ENCODE measurements at places on chromosomes 12 and 14.

DNA sequence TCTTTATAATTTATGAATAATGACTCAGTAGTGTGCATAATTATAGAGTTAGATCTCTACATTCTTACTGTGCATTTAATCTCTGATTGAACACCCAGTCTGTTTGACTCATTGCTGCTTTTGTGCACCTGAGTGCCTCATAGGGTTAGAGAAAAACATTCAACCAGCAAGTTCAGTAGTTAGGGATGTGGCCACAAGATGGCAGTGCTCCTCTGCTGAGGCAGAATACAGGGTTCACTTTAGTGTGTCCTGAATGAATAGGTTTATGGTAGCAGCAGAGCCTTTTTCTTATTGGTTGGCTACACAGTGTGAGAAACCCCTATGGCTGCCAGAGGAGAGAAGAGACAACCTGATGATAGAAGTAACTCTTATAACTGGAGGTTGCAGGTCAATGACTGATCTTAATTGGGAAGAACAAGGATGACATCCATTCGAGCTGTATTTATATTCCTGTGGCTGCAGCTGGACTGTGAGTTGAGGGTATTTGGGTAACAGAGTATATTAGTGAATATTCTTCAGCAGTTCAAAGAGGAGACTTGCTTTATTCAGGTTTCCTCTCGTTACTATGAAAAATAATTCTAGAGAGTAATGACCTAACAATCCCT is 194.9 kb upstream of the OR4E1 start:
- DNase-seq = peak; percentile 58

- DNase-seq = no peak
Observed at GRCh38 chr12:63826006-63826585, 18.4 kb upstream of the SRGAP1 start.

- no peak for DNase-seq
Observed at GRCh38 chr12:100995771-100996170, 201.2 kb downstream of the ANO4 start.

- DNase-seq = no peak
Observed at GRCh38 chr12:104710940-104711689, 247.0 kb downstream of the SLC41A2 start.

DNA sequence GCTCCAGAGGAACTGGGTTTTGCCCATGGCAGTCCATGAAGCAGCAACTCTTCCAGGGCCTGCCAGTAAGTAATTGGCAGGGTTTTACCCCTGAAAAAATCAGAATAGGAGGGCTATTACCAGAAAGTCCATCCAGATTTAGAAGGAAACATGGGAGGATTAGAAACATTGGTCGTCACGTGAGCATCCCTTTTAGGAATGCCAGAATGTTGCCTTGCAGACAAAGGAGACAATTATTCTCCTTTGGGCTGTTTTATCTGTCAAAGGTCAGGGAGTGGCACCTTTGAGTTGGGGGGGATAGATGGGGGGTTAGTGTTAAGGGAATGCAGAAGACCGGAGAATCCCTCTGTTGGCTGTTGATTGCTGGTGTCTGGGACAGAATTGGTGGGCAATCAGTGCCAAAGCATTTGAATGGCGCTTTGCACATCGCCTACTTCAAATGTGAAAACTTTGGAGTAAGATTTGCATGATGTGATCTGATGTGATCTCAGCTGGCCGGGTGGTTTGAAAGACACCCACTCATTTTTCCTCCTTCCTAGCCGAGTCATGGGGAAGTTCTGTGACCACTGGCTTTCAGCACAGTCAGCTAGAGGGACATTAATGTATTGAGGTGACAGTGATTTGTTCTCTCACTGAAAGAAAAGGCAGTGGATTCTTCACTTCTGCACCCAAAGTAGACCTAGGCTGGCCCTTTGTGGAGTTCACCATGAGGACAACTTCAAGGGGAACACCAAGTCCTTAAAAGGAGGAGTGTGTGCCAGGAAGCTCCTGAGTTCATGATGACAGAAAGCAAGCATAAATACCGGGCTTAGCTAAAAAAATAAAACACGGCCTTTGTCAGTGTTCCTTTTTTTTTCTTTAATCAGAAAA is 31.4 kb downstream of the FLVCR2 start:
- DNase-seq = no peak

DNA sequence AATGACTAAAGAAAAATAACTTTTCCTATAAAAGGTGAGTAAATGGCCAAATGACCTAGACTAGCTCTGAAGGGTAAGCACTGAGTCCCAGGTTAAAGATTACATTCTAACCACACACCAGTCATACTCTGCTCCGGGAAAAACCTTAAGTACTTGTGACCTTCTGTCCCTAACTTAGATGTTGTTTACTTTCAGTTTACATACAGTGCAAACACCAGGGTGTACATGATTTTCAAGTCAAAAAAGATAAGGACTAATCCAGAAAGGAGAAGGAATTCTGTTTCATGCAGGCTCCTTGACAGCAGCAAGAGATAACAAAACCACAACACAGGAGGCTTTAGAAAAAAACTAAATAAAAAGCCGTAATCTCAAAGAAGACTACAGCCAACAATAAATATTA is 174.2 kb downstream of the PPM1H start:
- no peak for DNase-seq

- DNase-seq = no peak
Observed at GRCh38 chr14:55718551-55718950, 138.5 kb downstream of the KTN1 start.

- DNase-seq = no peak
Observed at GRCh38 chr12:130970908-130971233, 17.2 kb downstream of the ADGRD1 start.

DNA sequence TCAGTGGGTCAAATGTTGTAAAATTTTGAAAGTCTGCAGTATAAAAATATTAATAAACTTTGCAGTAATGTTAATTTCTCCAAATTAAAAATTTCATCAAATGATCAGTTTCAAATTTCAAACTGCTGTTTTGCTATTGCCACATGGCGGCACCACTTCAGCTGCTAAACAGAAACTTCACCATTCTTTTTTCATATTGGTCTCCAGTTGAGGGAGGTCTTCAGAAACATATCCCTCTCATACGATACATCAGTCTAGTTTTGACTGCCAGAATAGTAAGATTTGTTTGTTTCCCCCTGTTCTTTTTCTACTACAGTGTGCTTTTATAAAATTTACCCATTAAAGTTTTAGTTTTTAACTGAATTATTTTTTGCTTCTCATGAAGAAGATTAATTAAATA is 4.2 kb upstream of the TRHDE start:
- no peak for DNase-seq

GRCh38 chr14:72809063-72809462 is 84.8 kb downstream of the DPF3 start:
- DNase-seq = no peak

DNA sequence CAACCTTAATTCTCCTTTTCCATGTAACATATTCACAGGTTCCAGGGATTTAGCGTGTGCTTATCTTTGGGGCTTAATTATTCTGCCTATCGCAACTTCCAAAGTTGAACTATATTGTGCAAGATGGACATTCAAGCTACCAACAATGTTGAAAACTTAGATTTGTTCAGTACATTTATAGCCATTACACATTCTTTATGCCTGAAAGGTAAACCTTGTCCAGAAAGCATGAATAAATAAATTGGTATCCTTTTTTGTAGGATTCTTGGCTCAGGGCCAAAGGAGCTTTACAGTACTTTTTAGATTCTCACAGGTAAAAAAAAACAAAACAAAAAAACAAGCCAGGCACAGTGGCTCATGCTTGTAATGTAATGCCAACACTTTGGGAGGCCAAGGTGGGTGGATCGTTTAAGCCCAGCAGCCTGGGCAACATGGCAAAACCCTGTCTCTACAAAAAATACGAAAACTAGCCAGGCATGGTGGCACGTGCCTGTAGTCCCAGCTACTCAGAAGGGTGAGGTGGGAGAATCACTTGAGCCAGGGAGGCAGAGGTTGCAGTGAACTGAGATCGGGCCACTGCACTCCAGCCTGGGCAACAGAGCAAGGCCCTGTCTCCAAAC is 3.3 kb downstream of the C12orf56 start:
- no peak for DNase-seq

GRCh38 chr12:25241167-25242020 is 9.3 kb downstream of the KRAS start:
- peak; percentile 27 for DNase-seq

DNA sequence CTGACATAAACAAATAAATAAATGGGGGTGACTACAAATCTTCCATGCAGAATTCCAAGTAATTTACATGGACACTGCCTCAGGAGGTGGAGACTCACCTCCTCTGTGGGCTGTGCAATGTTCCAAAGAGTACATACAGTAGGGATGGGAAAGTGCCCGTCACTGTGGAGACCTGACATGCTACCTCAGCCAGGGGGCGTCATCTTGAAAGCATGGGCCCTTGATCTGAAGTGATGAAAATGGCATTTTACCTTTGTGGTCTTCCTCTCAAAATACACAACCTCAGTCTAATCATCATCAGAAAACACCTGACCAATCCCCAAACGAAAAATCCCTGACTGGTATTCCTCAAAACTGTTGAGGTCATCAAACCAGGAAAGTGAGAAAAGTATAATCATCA is 48.4 kb downstream of the ANAPC7 start:
- DNase-seq = no peak

DNA sequence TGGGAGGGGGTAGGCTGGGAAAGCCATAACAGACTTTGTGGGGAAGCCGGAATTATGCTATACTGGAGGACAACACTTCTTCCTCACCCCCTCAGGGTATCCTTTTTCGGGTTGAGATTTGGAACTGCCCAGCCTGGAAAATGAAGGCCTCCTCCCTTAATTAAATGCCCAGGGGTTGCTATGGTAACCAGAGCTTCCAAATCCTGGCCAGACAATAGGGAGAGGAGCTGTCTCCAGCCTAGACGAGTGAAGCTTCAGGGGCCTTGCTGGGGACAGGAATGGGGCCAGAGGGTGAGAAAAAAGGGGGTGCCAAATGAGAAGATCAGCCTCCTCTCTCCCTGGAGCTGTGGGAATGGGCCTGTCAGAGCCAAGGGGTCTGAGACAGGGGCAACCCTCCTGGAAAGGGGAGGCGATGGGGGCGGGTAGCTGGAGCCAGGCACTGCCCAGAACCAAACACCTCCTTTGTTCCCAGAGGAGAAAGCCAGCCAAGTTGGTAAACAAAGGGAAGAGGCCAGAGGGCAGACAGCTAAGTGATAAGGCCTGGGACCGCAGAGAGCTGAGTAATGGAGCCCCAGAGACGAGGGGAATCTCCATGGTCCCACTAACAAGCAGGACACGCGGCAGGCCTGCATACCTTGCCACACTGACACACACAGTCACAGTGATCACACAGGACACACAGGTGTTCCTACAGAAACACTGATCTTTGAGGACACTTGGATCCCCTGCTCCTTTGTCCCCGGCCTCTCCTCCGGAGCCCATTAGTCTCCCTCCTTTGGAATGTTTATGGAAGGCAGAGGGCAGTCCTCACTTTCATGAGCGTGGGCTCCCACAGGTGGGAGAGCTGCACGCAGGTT is 17.9 kb upstream of the RND1 start:
- DNase-seq = no peak

DNA sequence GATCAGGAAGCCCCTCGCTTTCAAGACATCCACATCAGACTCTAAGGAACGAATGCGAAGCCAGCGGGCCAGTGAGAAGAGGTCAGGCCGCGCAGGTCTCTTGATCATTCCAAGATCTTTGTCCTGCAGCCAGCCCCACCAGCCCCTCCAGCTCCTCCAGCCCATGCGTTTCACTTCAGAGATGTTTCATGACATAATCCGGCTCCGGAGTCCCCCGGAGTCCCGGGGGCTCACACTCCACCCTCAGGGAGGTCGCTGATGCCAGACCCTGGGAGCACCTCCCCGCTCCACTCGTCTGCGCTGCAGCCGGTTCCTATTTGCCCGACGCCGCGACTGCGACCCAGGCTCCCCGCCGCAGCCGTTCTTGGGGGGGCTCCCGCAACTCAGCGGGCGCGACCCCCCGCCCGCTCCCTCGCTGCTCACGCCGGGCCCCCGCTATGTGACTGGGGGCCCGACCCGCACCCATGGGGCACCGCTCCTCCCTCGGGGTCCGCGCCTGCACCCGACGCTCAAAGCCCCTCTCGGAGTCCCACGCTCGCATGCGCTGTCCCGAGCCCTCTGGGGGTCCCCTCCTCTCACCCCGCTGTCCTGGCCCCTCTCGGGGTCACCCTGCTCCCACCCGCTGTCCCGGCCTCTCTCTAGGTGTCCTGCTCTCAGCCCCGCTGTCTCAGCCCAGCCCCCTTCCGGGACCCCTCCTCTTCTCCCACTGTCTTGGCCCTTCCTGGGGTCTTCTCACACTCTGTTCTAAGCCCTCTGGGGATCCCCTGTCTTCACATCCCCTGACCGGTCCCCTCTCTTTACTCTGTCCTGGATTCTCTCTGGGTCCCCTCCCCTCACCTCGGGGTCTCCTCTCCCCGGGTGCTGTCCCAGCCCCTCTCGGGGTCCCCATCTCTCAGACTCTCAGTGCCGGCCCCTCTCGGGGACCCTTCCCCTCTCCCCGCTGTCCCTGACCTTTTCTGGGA is 1.1 kb downstream of the TAOK3 start:
- DNase-seq = no peak

DNA sequence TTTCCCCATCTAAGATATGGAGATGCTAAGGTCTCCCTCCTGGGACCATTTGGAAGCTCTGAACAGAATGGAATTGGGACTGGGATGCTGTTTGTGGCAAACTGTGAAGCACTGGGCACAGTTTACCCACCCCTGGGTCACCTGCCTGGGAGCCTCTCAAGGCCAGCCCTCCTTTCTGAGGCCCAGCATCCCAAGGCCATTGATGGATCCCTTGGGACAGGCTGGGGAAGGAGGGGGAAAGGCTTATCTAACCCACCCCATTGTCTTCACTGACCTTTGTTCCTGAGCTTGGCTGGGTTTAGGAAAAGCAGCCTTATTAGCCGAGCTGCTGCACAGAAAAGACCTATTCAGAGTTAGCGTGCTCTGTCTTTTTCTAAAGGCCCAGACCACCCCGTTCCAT is 5.2 kb downstream of the CCDC85C start:
- DNase-seq = no peak

DNA sequence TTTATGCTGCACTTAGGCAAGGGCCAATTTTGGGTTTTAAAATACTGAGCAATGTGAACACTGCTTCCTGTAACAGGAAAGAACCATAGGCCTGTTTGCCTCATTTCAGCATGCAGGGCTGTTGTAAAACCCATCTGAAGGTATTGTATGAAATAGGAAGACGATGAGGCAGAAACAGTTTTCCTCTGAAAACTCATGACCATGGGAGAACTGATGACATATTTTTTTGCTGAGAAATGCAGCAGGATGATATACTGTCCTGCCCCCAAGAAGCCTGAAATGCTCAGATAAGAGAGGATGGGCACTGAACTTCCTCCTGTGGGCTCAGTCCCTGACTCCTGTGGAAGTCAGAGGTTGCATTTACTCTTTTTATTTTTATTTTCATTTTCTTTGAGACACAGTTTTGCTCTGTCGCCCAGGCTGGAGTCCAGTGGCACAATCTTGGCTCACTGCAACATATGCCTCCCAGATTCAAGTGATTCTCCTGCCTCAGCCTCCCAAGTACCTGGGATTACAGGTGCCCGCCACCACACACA is 17.4 kb downstream of the PYGL start:
- no peak for DNase-seq

DNA sequence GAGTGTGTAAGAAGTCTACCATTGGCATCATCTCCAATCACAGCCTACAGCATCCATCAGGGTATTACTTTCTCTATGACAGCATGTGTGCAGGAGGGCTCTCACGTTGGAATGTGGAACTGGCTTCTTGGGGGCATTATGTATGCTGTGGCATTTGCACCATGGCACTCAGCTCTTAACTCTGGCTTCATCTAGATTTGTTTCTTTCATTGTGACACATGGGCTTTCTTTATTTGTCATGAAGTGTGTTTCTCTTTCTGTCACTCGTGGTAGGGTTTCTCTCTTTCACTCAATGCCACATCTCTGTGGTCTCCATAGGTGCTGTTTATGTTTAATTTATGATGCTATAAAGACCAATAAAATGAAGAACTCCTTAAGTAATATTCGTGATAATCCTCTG is 191.2 kb upstream of the GARIN2 start:
- no peak for DNase-seq

GRCh38 chr12:6765048-6765633 is 1.0 kb upstream of the PTMS start:
- DNase-seq = no peak
